Stimulated activated CD4-positive, alpha-beta T cell treated with anti-CD3 and anti-CD28 coated beads, Interleukin-15, amount 100 ng/mL, for 24 hours (primary cell): ENCODE measurements at places on chromosomes 3 and 15.

GRCh38 chr3:189353988-189354889 lies 182.5 kb downstream of the TPRG1 start:
- no peak for DNase-seq

GRCh38 chr15:61314427-61314826 lies 85.3 kb upstream of the RORA start:
- no peak for DNase-seq

GRCh38 chr3:73409138-73409763 lies 215.5 kb downstream of the PDZRN3 start:
- no peak for DNase-seq

DNA sequence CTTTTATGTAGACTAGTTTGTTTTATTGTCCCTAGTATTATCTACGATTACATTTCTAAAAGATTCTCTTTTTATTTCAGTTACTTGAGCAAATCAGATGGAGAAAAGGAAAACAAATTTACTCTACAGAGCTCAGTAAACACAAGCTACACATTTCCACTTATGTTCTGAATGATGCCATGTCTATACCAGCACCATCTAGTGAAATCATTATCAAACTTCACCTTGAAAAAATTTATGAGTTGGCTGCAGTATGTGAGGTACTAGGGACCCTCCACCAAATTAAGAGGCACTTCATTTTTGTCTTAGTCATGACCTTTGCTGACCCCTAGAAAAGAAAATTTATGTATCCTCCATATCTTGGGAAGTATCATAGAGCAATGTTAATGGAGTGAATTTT lies 827.4 kb downstream of the SI start:
- no peak for DNase-seq

GRCh38 chr3:4806535-4807108 lies 172.6 kb upstream of the BHLHE40 start:
- DNase-seq, result no peak

DNA sequence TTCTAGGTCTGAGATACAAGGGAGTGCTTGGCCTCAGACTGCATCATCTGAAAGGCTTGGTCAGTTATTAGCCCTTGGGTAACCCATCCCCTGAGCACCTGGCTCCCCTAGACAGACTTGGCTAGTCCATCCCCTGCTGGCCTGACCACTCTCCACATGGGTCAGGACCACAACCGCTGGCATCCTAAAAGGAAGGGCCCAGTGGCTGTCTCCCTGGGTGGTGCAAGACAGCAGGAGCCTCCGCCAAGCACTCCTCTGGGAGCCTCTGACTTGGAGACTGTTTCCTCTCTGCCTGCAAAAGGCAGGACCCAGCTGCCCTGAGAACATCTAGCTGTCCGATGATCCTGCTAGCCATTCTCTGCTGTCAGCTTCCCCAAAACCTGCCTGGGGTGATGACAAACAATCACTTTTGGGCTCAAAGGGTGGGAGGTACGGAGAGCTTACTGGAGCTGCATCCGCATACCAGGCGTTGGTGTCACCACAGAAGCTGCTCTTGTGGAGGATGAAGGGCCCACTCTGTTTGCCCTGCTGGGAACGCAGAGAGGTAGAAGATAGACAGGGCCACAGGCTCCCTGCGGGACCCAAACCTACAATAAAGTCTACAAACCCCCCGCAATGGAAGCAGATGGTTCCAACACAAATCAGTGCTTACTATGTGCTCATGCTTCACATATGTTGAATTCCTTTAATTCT lies 108.0 kb upstream of the PRR20G start:
- DNase-seq, result no peak

DNA sequence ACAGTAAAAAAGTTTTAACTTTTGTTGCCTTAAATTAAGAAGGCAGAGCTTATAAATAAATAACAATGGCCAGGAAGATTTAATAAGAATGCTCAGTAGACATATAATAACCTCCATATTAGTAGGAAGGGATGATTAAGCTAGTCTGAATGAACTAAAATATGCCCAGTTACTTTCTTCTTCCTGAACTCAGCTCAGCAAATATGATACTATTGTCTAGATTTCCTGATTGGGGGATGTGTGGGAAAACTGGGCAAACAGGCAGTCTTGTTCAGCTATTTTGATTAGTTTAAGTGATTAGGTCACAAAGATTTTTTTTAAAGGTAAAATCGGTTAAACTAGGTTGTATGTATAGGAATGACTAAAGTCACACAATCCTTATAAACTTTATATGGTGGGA lies 167.2 kb upstream of the SLC2A2 start:
- DNase-seq, result no peak

DNA sequence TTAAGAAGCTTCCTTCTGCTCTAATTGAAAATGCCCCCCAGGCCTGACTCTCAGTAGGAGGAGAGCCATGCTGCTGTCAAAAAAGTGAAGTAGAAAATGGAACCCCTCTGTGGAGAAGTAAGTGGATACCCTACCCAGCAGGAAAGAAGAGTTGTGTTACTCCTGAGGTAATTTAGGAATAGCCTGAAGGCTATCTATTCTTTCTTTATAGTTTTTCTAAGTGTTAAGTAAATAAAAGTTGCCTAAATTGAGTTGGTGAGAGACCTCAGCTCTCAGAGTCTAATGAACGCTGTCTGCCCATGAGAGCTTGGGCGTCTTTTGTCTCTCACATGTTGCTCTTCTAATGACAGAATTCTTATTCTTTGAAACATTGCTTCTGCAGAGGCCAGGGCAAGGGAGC lies 116.2 kb downstream of the NSUN3 start:
- DNase-seq, result no peak

DNA sequence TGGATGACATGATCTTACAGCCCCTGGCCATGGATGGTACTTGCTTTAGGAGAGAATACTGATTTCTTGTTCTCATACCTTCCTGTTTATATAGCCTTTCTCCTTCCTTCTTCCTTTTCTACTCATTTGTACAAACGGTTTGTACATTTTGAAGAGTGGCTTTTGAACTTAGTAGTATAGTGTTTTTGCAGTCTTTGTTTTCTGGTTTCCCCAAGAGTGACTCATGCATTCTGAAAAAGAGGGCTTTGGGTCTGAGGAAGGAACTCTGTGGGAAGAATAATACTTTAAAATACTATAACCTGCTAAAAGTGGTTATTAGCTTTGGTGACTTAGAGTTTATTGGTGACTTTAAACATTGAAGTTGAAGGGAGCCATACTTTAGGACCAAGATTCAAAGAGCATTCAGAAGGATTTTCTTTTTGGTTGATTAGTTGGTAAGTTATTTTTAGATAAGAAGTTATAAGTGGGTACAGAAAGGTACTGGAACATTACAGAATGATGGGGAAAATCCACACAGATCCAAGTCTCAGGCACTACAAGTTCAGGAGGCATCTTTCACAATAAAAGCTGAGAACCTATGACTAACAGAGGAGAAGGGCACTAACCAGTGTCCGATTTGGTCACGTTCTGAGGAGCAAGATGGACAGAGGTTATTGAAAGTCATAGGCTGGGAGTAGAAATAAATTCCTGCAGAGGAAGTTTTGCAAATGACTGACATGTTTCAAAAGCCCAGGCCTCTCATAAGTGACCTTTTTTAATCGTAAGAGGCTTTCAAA lies 369.6 kb upstream of the AZI2 start:
- no peak for DNase-seq

DNA sequence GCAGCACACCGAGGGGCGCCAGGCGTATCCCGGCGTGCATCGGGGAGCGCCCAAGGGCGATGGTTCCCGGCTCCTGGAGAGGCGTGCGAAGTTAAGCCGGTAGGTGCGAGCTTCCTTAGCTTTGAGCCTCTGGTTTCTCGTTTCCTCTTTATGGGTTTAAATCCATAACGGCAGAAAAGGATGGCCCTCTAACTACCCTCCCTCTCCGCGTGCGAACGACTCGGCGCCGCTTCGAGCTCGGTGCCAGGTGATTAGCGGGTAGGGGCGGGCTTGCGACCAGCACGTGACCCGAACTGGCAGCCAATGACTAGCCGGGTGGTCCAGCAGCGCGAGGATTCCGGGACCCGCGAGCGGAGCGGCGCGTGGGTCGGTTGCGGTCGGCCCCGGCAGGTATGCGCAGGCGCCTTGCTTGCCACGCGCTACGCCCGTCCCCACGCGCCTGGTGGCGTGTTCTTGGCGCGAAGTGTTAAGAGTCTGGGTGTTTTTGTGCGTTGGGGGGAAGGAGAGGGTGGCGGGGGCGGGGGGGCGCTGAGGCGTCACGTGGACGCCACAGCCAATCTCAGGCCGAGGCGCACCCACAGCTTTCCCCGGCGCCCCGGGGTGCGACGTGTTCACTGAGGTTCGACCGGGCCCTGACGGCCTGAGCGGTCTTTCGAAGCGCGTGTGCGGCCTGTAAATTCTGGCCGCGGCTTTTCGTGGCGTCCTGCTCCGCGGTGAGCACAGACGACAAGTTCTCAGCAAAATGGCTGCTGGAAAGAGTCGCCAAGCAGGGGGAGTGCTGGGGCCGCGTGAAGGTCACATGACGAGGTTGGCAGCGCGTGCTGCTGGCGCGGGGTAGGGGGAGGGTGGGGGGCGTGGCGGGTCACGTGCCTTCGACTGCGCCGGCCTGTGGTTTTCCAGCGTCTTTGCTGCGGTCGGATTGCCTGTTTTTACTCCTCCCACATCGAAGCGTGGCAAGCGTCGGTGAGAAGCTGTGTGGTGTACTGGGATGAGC lies 38.7 kb upstream of the MGA start:
- DNase-seq, result peak; percentile 85

DNA sequence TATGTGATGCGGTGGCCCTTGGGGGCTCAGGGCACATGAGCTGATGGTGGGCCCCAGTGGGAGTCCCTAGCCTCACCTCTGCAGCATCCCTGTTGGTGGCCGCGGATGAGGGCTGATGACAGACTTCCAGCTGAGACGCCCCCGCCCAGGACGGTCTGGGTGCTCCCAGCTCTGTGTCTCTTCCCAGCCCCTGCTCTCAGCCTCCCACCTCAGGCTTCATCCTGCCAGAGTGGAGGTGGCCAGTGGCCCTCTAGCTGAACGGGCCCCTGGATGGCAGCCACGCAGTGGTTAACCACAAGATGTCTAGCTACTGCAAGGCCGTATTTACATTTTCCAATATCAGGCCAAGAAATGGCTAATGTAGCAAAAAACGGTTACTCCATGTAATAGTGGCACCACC lies 205.3 kb upstream of the LINGO1 start:
- DNase-seq, result no peak

GRCh38 chr3:9686050-9686550 lies 17.5 kb upstream of the CPNE9 start:
- no peak for DNase-seq

DNA sequence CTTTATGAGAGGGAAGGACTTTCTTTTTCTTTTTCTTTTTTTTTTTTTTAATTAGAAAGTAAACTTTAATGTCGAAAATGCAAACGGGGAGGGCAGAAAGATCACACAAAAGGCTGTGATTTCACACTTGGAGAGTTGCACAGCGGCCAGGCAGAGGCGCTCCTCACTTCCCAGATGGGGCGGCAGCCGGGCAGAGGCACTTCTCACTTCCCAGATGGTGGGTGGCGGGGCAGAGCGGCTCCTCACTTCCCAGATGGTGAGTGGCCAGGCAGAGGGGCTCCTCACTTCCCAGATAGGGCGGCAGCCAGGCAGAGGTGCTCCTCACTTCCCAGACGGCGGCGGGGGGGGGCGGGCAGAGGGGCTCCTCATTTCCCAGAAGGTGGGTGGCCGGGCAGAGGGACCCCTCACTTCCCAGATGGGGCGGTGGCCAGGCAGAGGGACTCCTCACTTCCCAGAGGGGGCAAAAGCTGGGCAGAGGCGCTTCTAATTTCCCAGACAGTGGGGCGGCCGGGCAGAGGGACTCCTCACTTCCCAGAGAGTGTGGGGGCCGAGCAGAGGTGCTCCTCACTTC lies 88.6 kb downstream of the ATP2B2 start:
- DNase-seq, result no peak

DNA sequence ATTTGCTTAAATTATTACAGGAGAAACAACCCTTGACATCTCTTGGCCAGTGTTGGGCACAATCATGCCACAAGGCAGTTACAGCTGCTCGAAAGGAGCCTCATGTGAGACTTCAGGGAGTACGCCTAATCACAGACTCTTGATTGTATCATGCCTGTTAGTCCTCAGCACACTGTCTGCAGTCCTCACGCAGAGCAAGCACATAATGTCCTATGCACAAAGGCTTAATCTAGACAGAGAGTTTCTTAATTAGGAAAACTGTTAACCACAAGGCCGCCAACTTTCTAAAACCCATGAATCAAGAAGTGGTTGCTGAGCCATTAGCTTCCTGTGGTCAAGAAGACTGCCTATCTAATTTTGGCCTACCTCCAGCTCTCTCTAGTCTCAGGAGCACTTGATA lies 172.0 kb downstream of the UNC13C start:
- DNase-seq, result no peak

GRCh38 chr3:57582474-57583168 lies 14.5 kb downstream of the ARF4 start:
- no peak for DNase-seq

DNA sequence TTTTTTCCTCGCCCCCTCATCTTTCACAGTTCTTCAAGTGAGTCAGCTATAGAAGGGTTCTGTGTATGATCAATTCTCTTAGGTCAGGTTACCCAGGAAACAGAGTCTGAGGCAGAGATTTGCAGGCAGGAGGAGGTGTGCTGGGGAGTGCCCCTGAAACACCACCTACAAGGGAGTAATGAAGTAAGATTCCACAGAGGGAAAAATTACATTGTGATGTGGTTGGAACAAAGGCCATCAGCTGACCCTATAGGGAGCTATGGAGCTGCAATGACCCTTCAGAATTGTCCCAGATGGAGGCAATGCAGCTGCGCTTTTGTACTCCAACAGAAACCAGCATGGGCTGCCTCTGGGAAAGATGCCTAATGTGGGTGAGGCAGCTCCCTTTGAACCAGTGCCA lies 142.2 kb upstream of the CNTN3 start:
- no peak for DNase-seq

GRCh38 chr3:124838963-124839362 lies 48.2 kb downstream of the ITGB5 start:
- DNase-seq, result no peak

- no peak for DNase-seq
Measured at GRCh38 chr3:106425026-106425425, 556.2 kb upstream of the CBLB start.

DNA sequence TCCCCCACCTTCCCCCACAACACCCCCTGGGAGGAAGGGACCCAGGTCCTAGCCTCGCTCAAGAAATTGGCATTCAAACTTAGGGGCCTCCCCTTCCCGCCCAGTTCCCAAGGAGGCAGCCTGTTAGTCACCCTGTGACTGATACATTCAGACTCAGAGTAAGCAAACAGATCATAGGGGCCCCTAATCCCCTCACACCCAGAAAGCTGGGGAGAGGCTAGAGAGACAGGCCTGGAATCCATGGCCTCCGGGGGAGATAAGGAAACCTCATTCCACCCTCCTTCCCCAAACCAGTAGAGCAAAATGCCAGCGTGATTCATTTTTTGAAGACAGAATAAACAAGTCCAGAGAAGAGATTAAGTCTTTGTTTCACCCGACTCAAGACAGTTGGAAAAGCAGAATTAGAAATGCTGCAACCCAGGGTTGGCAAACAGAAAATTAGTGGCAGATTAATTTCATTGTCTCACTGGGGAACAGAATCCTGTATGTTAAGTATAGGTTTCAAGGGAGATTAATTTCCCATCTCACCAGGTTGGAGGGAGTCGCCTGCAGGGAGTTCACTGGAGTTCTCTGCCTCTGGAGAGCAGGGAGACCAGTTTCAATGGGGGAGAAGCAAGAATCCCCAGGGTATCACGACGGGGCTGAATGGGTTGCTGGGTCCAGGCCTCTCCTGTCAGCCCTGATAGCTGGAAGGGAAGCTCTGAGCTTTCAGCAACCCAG lies 268.3 kb downstream of the UACA start:
- DNase-seq, result peak; percentile 65

- no peak for DNase-seq
Measured at GRCh38 chr3:197793247-197793646, 2.2 kb downstream of the LRCH3 start.

- no peak for DNase-seq
Measured at GRCh38 chr15:96243701-96244100, 86.8 kb upstream of the NR2F2 start.
